Stimulated activated CD4-positive, alpha-beta T cell treated with anti-CD3 and anti-CD28 coated beads, TNF-alpha, amount 100 ng/mL, for 24 hours (primary cell): ENCODE measurements at places on chromosomes 13 and 19.

- DNase-seq = no peak
Observed at GRCh38 chr19:53554804-53555203, 16.9 kb downstream of the ZNF331 start.

GRCh38 chr13:46665248-46665632, 112.3 kb downstream of the LRCH1 start:
- DNase-seq = no peak

DNA sequence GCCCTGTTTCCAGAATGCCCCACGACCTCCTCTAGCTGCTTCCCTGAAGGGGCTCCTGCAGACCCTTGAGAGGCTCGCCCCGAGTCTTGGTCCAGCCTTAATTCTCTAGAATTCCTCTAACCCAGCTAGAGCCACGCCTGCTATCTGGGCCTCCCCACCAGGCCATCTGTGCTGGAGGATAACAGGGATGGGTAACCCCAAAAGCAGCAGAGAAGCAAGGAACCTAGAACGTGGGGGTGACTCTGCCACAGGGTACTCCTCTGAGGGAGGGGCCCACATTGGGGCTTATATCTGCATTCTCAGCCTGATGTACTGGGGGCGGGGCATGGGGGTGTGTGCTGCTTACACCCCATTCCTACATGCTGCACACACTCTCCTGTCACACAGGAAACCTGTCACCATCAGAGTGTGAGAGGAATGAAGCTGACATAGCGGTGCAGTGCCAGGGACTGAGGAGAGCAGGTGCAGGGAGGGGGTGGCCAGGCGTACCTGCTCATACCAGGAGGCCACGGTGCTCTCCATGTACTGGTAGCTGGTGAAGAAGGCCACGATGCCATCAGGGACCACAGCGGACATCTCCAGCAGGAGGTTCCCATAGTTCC, 13.8 kb downstream of the KLC3 start:
- DNase-seq = no peak

DNA sequence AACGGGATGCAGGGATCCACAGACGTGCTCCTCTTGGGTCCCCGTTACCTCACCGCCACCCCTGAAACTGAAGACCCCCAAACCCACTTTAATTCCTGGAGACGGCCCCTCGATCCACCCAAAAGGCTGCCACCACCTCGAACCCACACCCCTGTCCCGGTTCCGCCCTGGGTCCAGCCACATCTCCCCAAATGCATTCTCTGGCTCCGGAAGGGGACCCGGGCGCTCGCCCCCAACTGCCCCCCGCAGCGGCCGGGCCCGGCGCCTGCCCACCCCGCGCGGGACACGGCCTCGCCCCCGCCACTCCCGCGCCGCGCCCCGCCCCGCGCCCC, 219 bp upstream of the FSTL3 start:
- no peak for DNase-seq

DNA sequence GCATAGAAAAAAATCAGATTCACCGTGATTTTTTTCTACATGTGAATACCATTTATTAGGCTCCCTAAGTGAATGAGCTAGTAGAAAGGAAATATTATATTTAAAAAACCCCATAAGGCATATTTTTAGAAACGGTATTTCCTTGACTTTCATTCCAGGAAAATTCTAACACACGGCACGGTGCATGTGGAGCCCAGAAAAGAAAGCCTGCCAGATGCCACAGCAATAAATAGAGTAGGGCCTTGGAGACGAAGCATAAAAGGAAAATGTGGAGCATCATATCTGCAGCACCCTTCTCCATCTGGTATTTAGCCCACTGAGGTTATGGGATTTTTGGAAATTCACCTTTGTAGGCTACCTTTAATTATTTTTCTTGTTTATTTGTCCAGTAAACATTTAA, 314.4 kb downstream of the ENOX1 start:
- DNase-seq = no peak
